ENCODE measurements at places on chromosomes 6 and 20. TPM values are rescaled to one million over a fixed set of nuclear protein-coding genes. Genes with fewer than 3 reads are reported as not detected.
A peak's percentile ranks its signal among the peaks of the same experiment; 100 is the strongest.

GRCh38 chr6:82095091-82095490 lies 152.5 kb downstream of the IBTK start:
- no peak for DNase-seq

DNA sequence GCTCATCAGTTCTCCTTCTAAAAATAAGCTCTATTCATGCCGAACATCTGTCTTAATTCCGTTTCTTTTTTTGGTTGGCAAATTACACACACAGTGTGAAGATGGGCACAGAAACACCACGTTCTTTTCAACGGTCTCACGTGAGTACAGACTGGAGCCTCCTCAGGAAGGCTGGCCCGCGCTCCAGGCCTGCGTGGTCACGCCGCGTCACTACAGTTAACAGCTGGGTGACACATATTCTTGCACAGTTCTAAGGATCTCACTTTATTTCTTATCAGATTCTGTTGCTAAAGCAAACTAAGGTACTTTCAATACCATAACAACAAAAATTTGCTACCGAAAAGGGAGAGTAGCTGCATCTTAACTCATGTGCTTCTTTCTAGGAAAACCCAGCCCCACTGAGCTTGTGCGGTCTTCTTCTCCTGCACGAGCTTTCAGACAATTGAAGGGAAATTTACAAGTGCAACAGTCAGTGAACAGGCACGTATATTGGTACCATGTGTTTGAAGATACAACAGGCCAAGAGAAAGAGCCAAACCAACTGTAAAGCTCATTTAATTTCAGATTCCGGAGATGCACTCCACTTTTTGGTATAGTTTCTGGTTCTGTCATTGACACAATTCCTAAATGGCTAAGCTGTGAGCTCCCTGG lies 55.6 kb upstream of the MPC1 start:
- DNase-seq: no peak

DNA sequence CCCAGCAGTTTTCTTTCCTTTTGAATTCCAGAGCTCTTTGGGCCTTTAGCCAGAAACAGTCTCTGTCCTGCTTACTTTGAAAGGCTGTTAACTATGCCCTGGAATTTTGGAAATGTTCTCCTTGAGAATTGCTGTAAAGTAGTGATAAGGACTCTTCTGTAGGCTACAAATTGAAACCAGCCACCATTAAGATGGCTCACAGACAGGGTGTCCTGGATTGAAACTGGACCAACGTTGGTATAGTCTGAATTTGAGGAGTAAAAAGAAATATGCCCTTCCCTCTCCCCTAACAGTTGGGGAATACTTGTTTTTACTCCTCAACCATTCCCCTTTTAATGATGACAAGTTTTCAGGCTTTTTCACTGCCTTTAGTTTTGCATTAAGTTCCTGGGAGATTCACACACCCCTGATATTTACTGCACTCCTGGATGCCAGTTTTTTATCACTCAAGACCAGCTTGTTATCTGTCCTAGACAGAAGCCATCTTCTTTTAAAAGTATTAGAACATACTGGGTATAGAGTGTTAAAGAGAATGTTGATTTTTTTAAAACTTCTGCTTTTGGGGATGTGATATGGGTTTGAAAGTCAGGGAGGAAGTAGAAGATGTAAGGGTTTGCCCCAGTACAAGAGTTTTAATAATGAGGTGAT lies 21.9 kb downstream of the TOP1 start:
- no peak for DNase-seq

DNA sequence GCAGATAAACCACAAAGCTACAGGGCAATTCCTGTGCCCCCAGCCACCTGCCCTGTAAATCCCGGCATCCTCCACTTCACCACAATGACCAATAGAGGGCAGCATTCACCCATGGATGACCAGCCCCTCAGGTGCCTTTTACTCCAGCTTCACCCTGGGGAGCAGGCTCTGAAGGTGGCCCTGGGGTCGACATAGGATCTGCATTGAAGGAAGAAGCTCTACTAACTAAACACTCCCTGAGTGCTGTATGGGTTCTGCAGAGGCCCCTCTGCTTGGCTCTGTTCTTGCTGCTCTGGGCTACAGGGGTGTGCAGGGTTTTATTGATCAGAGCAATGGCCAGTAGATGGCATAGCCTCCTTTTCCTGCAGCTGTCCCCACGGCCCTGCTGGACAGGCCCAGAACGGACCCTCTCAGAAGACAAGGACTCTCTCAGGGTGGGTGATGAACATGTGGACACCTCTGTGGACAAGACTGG lies 20.3 kb downstream of the CST4 start:
- peak; percentile 46 for DNase-seq

DNA sequence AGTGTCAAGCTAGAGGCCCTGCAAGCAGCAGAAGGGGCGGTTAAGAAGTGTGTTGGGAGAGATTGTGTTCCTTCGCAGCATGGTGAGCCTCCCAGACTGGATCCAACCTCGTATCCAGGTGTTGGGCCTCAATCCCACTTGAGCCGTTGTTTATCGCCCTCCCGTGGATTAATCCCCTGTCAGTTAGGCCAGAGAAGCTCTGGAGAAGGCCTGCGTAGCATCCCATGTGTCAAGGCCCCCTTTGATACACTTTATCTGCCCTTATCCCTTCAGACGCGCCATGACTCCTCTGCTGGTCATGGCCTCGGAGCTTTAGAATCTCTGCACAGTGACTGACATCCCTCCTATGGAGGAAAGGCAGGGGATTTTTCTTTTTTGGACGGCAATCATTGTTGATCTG lies 181.0 kb downstream of the ZFP64 start:
- DNase-seq: no peak

- DNase-seq: no peak
Measured at GRCh38 chr6:152575621-152576150, 61.5 kb downstream of the SYNE1 start.

DNA sequence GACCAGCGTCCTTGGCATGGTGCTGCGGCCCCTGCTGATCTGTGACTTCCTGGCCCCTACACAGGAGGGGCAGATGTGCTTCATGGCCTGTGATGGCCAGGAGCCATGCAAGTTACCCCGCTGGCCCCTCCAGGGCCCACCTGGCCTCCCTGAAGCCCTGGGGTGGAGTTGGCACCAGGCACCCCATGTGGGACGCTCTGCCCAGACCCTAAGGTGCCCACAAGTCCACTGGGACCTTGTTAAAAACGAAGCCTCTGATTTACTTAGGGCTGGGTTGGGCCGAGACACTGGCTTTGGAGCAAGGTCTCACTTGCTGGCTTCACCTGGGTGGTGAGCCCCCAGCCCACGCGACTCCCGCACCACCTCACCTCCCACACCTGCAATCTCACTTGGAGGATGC lies 139.0 kb downstream of the PHACTR3 start:
- DNase-seq: no peak

DNA sequence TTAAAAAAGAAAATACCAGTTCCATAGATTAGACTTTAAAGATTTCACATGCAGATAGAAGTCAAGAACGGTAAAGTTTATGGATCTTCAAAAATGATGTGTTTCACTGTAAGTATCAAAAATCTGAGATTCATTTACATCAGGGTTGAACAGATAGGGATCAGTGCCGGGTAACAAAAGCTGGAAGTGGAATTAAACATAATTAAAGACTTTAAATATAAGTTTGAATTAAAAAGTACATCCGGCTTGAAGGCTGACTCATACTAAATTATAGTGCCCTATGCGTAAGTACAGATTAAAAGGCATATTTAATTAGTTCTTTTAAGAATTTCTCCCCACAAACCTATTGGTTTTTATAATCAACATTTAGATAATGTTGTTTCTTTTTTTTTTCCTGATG lies 312.7 kb downstream of the PRL start:
- DNase-seq: no peak

DNA sequence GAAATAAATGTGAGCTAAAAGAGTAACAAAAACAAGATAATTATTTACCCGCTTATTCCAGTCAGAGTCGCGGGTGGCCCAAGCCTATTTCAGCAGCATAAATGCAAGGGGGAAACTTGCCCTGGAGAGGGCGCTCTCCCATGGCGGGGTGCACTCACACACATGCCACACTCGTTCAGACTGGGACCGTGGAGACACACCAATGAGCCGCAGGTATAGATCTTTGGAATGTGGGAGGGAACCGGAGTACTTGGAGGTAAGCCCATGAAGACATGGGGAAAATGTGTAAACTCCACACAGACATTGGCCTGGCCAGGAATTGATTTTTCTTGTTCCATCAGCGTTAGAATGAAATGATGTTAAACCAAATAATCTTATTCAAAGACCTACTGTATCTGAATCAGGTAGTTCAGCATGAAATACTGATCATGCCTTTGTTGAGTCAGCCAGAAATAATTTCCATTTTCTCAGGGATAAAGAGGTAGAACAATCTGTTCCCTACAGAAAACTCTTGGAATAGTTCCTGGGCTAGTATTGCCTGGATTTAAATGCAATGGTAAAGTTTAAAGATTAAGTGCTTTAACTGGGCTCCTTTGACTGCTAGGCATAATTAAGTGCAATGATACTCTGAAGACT lies 191.5 kb downstream of the MCHR2 start:
- no peak for DNase-seq

DNA sequence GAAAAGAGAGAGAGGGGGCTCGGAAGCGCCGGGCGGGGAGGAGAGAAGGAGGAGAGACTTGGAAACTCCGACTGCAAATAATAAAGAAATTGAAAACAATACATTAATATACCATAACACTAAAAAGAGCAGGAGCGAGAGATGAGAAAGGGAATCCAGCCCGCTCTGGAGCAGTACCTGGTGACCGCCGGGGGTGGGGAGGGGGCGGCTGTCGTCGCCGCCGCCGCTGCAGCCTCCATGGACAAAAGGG lies 338 bp downstream of the E2F3 start:
- no peak for DNase-seq

DNA sequence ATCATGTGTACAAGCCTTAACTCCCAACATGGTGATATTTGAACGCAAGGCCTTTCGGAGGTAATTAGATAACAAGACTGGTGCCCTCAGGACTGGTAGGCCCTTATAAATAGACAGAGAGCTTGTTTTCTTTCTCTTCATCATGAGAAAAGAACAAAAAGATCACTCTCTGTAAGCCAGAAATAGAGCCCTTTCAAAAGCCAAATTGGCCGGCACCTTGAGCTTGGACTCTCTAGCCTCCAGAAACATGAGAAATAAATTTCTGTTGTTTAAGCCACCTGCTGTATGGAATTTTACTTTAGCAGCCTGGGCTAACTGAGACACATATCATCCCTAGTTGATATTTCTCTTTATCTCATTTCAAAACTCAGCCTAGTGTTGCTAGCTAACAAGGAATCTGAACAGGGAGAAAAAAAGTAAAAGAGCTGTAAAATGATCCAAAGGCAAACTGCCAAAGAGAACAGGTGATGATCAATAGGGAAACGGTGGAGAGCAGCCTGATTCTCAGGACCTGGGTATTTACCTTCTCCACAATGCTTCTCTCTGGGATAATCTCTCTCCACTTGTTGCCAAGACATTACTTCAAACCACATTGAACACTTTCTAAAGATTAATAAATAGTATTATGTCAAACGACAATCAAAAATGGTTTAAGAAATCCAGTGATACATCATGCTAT lies 6.1 kb downstream of the COL21A1 start:
- DNase-seq: no peak

GRCh38 chr20:9628141-9628540 lies 113.8 kb downstream of the LAMP5 start:
- no peak for DNase-seq

GRCh38 chr6:123716506-123716905 lies 79.8 kb upstream of the TRDN start:
- no peak for DNase-seq

DNA sequence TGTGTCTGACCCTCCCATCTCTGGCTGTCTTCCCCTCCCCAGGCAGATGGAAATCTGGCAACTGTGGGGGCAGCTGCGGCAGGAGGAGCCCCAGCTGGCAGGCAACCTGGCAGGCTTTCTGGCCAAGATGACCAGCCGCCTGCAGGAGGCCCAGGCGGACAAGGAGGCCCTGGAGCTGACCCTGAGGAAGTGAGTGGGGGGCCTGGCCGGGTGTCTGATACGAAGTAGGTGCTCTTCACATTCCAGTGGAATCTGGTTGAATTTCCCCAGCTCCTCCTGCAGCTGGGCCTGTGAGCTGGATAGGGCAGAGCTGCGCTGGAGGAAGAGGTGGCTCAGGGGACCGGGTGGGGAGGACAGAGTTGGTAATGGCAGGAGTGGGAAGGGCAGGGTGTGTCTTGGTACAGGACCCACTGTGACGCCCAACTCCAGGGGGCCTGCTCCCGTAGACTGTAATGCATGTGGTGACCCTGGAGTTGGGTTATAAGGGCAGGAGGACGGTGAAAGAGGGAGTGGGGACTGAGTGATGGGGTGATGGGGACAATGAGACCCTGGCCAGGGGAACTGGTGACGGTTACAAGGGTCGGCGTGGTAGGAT lies 19.7 kb downstream of the RAB44 start:
- DNase-seq: no peak

DNA sequence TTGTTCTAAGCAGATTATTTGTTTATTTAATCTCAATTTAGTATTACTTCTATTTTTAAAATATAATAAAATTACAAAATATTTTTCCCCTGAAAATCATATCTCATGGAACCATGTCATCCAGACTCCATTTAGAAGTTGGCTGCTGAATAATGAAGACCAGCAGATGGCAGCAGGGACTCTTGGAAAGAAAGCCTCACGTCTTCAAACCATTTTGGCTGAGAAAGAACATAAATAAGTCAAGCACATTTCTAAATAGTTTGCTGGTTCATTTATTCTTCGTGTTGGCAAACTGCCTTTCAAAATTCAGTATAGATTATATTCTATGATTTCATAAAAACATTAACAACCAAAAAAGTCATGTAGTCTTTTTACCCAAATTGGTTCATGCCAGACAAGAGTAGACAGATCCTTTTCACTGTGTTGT lies 71.7 kb downstream of the RCAN2 start:
- DNase-seq: peak; percentile 58

DNA sequence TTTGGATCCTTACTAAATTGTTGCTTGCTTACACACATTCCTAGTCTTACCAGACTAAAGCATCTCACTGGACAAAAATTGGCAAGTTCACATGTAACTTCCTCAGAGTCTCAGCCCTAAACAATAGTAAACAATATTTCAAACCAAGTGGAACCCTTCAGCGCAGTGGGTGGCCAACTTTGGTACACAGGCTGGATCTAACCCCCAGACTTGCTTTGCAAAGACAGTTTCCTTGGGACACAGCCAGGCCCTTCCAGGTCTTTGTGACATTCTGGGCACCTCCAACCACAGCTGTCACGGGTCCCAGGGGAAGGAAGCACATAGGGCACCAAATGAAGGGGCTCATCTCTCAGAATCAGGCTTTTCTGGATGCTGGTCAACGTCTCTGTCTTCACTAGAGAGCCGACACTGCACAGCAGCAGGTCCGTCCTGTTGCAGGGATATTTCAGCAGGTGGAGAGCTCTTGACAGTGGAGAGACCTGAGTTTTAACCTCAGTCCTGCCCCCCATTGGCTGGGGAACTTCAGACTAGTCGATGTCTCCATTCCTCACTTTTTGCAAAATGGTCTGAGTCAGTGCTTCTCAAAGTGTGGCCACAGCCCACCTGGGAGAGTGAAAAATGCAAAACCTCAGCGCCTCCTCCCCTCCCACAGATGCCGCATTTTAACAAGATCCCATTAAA lies 91.4 kb downstream of the BFSP1 start:
- no peak for DNase-seq

GRCh38 chr6:4365686-4366085 lies 230.3 kb upstream of the ECI2 start:
- DNase-seq: no peak

Gene PPDPF
- polyA plus RNA-seq: 318 TPM

Gene LTB
- 0.72 TPM for polyA plus RNA-seq

Gene ATP6V1G2
- 1.3 TPM for polyA plus RNA-seq

Gene SOX18
- 23.5 TPM for polyA plus RNA-seq

Gene PBOV1
- not detected for polyA plus RNA-seq

Gene OPRM1
- polyA plus RNA-seq: not detected
